G401 (cell line): ENCODE measurements at places on chromosomes 3 and 15.
A peak's percentile ranks its signal among the peaks of the same experiment; 100 is the strongest.

DNA sequence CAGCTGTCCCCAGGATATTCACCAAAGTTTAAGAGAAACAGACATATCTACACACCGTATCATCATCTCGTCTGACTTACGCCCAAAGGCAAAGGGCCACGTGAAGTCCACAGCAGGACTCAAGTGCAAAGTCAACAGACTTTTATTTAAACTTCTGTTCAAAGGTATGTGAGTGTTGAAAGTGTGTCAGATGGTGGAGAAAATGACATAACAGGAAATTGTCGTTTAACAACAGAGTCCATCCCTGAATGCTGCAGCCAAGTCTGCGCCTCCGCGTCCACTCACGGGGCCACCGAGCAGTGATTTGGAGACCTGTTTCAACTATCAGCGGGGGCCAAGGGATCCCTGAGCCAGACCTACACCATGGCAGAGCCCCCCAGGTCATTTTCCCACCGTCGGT is 165.6 kb downstream of the XXYLT1 start:
- DNase-seq: no peak

GRCh38 chr3:116186049-116186448 is 259.2 kb downstream of the LSAMP start:
- DNase-seq: no peak

DNA sequence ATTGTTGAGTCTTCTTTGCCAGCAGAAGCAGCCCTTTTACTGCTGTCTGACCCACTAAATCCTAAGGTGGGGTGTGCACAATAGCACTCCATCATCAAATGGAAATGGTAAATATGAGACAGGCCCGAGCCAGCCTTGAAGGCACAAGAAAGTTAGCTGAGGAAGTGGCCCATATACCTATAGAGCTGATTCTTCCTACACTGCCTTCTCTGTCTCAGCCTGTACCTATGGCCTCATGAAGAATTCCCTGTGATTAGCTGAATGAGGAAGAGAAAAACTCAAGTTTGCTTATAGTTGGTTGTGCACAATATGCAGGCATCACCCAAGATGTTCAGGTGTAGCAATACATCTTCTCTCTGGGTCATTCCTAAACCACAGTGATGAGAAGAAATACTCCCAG is 31.7 kb upstream of the XCR1 start:
- DNase-seq: no peak

- no peak for DNase-seq
These were observed 76.9 kb upstream of the DNAJC19 start for GRCh38 chr3:181066143-181067087.

GRCh38 chr15:80736560-80736959 is 41.5 kb downstream of the ABHD17C start:
- DNase-seq: no peak

- no peak for DNase-seq
These were observed 213.5 kb downstream of the CPNE4 start for GRCh38 chr3:131821191-131821762.

- no peak for DNase-seq
These were observed 287.6 kb upstream of the TBL1XR1 start for GRCh38 chr3:177484926-177485325.

GRCh38 chr3:35651851-35652250 is 12.5 kb downstream of the ARPP21 start:
- peak; percentile 54 for DNase-seq

- no peak for DNase-seq
These were observed 440.5 kb upstream of the ADAMTS9 start for GRCh38 chr3:65128346-65128745.

GRCh38 chr3:187741403-187742350 is 3.6 kb downstream of the BCL6 start:
- DNase-seq: peak; percentile 78

GRCh38 chr15:65980824-65981456 is 111.6 kb downstream of the RAB11A start:
- peak; percentile 66 for DNase-seq

DNA sequence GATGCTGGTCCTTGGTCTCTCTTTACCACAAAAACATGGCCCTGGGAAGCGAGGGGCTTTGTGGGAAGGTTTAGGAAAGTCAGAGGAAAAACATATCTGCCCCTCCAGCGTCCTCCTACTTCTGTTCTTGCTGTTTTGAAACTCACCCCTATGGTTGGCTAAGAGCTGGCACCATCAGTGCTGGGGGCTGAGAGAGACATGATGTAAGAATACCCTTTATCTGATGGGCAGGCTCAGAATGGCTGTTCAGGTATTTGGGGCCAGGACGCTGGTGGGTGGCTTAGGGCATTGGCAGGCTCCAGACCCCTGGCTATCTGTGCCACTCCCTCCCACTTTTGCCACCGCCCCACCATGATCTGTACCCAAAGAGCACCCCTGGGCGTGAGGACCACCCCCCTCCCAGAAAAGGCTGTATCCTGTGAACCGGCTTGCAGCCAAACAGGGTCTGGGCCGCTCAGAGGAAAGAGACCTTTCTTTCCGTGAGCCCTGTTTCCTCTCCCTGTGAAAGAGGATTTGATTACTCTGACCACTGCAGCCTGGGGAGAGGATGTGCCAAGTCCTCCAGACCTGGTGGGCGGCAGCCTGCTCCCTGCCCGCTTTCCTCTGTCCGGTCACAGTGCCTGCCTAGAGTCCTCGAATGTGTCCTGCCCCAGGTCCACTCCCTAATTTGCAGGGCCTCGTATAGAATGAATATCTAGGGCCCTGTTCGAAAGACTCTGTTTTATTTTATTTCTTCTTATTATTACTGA is 61.3 kb upstream of the SLC6A6 start:
- DNase-seq: no peak

DNA sequence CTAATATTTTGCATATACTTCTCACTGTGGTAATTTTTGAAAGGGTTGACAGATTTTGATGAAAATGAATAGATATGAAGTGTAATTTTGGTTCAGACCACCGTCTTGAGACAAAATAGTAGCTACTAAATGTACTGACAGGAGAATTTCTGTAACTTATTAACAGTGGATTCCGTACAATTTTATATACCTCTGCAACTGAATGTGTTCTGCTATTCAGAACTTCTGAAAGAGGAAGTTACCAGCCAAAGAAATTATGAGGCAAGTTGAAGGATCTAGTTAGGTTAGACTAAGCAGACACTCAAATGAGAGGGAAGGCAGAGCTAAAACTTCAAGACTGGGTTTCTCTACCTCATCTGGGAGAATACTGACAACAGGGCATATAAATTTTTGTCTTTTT is 29.4 kb downstream of the GAP43 start:
- DNase-seq: no peak

DNA sequence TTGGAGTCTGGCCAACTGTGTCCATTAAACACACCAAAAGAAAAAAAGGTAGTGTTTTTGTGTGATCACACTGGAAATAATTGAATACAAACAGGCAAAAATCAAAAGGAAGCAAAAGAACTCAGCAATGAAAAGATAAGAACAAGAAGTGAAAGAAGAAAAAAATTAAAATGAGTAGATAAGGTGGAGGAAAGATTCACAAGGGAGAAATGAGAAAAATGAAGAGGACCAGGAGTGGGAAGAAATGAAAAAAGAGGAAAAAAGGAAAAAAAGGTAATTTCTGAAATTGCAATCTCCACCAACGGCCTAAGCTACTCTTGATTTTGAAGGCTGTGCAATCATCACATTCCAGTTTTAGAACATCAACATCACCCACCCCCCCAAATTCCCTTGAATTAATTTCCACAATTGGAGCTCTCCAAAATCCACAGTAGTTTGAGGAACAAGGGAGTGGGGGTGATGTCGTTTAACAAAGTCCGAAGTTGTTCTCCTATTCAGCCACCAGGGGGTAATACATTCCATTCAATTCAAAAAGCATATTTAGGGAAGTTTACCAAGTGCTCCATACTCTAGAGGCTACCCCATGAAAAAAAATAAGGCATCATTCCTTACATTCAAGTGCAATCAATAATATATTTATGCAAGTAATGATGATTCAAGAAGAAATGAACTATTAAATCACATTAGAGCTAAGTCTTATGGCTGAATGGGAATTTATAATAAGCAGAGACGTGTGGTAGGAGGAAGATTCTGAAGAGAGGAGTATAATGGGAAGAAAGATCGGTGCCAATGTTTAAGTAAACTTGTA is 37.4 kb downstream of the ZNF860 start:
- peak; percentile 36 for DNase-seq

- DNase-seq: peak; percentile 70
These were observed 167.9 kb downstream of the BBX start for GRCh38 chr3:107690522-107691138.

GRCh38 chr3:169604568-169604967 is 58.9 kb downstream of the MECOM start:
- no peak for DNase-seq

DNA sequence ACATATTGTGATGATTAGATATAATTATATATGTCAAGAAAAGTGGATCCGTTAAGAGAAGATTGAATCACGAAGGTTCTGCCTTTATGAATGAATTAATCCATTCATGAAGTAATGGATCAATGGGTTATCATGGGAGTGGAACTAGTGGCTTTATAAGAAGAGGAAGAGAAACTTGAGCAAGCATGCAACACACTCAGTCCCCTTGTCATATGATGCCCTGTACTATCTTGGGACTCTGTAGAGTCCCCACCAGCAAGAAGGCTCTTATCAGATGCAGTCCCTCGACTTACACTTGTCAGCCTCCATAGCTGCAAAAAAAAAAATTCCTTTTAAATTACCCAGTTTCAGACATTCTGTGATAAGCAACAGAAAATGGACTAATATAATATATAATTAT is 301.9 kb downstream of the RAP2B start:
- DNase-seq: no peak

DNA sequence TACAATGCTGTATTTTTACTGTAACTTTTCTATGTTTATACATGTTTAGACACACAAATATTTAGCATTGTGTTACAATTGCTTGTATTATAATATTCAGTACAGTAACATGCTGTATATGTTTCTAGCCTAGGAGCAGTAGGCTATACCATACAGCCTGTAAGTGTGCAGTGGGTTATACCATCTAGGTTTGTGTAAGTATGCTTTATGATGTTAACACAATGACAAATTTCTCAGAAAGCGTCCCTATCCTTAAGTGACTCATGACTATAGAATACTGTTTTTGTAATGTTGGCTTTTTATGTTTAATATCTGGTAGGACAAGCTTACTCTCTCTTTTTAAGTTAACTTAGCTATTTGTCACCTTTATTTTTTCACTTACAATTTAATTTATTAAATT is 127.5 kb upstream of the THRB start:
- DNase-seq: no peak

DNA sequence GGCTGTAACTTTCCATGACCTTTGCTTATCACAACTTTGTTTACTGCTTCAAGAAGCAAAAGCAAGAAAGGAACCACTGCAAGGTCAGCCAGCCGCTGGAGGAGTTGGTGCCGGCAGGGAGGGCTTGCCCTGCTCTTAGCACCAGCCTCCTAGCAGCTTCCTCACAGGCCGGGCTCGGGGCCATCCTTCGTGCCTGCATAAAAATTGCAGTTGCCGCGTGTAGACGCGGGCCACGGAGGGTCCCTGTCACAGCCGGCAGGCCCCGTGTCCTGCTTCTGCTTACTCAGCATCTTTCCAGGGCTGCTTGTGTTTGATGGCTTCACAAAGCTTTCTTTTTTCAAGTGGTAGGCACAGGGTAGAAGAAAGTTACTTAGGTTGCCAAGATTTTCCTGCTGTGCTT is 84.4 kb downstream of the PGPEP1L start:
- DNase-seq: no peak

GRCh38 chr3:17894434-17895060 is 152.1 kb upstream of the TBC1D5 start:
- DNase-seq: peak; percentile 11

DNA sequence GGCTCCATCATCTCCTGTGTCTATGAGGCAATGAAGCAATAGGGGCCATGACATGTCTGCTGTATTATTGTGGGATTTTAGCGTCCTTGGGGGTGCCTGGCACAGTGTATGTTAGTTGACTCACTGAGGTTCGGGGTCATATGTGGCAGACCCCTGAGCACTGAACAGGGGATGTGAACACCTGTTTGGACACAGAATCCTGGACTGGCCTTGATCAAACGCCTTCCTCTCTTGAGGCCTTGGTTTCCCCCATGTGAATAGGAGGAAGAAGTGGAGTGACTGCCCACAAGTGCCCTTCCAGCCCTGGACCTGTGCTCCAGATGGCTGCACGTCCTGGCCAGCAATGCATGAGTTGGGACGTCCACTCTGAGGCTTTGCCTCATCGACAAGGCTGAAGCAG is 84.2 kb downstream of the HMG20A start:
- no peak for DNase-seq

- no peak for DNase-seq
These were observed 13.7 kb upstream of the DPH6 start for GRCh38 chr15:35559683-35560082.

DNA sequence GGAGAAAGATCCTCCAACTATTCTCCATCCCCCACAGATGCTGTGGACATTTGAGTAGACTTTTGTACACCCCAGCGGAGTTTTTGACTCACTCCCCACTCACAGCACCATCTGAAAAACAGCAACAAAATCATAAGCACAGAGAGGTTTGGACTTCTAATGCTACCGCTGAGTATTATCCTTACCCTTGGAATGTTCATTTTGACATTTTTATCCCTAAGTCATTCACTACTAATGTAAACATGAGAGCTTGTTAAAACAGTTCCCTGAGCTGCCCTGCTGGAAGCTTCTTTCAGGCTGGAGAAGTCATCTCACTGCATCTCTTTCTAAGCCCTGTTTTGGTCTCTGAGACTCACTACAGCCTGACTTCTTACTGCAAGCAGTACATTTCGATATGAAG is 1045.9 kb downstream of the MCTP2 start:
- no peak for DNase-seq

- peak; percentile 77 for DNase-seq
These were observed 21.9 kb downstream of the PLCL2 start for GRCh38 chr3:16906682-16907081.

- DNase-seq: no peak
These were observed 87.5 kb downstream of the TNFAIP8L3 start for GRCh38 chr15:51007131-51007666.

DNA sequence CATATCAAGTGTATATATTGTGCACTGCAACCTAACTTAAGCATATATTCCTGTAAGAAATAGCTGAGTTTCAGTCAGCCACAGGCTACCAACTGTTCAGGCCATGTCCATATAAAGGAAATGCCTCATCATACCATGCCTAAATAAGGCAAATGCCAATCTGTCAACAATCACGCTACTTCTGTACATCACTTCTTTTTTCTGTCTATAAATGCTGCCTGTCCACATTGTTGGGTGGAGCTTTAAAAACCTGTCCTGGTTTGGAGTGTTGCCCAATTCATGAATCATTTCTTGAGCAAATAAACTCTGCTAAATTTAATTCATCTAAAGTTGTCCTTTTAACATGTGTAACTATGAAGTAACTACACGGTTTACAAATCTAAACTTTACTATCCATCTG is 1091.9 kb downstream of the NSUN3 start:
- DNase-seq: no peak

- no peak for DNase-seq
These were observed 670.0 kb downstream of the SI start for GRCh38 chr3:164408326-164408725.

- DNase-seq: no peak
These were observed 36.4 kb downstream of the SUCNR1 start for GRCh38 chr3:151909681-151910405.

DNA sequence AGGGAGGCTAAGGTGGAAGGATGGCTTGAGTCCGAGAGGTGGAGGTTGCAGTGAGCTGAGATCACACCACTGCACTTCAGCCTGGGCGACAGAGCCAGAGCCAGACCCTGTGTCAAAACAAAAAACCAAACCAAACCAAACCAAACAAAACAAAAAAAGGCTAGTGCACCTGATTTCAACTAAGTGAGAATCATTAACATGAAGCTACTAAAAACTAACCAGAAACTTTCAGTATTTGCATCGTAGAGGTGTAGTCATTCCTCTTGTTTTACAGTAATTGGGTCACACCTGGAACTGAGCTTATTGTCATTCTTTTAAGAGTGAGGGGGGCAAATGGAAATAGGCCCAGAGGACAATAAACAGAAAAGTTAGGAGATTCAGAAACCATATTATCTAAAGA is 58.5 kb downstream of the ST6GAL1 start:
- no peak for DNase-seq
